NCI-H2171 treated with DMSO at 0.1 percent for 48 hours (cell line): ENCODE measurements at places on chromosomes 1 and 21.

GRCh38 chr1:239893127-239893731, 198.5 kb upstream of the FMN2 start:
- no peak for DNase-seq

- DNase-seq = no peak
Measured at GRCh38 chr1:43937179-43937865, 3.7 kb downstream of the ARTN start.

DNA sequence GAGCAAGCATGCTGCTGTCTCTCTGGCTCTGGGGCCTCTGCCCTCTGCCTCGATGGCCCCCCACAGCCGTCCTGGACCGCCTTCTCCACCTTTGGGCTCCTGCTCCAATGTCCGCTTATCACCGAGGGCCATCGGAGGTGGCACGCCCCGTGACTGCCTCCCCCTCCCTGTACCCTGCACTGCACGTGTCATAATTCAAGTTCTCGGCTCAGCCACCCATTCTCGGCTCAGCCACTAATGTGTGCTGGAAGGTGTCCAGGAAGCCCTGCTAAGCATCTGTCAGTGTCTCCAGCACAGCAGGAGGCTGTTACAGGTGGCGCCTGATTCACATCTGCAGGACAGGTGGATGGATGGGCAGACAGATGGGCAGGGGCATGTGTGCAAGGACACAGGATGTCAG, 45.5 kb downstream of the TP73 start:
- peak; percentile 98 for DNase-seq

DNA sequence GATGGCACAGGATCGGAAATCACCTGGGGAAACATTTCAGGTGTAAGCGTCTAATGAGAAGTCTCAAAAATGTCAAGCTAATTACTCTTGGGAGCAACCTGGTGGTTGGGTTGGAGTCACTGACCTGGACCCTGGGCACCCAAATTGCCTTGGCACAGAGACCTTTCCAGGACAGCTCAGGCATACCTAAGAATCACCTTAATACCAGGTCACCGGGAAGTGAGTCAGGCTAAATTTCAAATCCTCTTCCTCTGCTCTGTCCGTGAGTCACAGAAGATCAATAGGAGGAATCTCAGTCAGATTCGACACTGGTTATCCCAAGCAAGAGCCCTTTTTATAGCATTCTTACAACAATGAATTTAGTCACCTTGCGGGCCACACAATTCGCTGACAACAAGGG, 179.6 kb upstream of the CAMK1G start:
- DNase-seq = no peak

- DNase-seq = no peak
Measured at GRCh38 chr1:181763736-181764135, 280.4 kb downstream of the CACNA1E start.

- DNase-seq = no peak
Measured at GRCh38 chr1:21961337-21961736, 15.5 kb upstream of the CELA3B start.

GRCh38 chr1:152817309-152817708, 5.5 kb downstream of the LCE1B start:
- DNase-seq = no peak

DNA sequence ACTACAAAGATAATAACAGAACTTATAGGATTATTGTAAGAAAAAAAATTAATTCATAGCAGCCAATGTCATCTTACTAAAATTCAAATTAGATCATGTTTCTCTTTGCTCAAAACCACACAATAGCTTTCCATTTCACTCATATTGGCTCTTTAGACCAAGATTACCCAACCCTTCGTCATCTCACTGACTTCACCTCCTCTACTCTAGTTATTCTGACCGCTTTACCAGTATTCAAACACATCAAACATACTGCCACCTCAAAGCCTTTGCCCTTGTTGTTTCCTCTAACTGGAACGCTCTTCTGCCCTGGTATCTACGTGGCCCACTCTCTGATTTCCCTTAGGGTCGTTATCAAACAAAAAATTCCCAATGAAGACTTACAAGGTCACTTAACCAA, 1.7 kb downstream of the ANGPTL3 start:
- no peak for DNase-seq

DNA sequence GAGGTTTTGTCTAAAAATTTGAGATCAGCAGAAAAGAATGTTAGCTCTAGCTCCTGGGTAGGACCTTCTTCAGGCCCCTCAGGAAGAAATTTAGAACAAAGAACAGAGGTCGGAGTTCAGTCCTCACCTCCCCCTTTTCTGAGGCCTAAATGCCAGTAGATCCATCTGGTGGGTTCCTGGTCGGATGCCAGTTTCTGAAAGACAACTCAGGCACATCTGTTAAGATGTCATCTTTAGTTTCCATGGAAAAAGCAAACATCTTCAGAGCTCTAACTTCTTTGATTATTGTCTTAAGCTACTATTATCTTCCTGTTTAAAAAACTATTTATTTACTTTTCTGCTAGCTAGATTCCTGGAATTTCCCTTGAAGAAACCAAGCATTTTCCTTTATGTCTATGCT, 37.1 kb upstream of the USP25 start:
- peak; percentile 24 for DNase-seq

DNA sequence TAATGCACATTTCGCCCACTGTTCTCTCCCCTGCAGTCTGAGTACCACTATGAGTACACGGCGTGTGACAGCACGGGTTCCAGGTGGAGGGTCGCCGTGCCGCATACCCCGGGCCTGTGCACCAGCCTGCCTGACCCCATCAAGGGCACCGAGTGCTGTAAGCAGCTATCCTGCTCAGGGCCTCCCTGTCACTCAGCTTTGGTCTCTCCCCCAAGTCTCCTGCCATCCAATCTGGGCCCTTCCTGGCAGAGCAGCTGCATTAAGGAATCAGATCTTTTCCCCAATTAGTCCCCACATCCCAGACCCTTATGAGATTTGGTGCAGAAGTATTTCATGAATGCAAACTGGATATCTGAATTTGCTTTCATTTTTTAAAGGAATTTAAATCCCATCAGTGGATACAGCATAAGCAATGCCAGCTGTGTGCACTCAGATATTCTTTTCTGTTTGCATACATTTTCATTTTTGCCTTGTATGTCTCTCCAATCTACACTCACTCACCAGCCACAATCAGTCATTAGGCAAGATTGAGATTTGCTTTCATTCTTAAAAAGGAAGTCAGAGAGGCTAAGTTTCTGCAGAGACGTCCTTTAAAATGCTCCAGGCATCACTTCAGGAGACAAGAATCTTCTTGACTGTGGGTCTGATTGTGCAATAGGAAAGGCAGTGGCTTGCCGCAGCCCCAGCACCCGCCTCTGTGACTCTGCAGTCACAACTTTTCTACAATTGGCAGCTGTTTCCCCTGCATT, 48.1 kb downstream of the ELAPOR1 start:
- DNase-seq = no peak

DNA sequence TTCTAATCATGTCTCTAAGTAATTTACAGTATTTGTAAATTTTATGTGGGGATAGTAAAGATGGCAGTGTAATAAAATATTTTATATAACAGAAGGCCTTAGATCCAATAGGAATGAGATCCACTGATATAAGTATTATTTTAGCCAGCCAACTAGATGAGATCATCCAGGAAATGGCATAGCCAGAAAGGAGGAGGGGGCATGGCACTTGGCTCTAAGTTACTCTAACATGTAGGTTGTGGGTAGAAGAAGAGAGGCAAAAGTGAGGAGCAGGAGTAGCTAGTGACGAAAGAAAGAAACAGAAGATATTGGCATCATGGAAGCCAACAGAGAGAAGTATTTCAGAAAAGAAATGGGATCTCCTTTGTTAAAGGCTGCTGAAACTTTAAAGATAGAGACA, 426.1 kb downstream of the PTPRC start:
- DNase-seq = no peak

DNA sequence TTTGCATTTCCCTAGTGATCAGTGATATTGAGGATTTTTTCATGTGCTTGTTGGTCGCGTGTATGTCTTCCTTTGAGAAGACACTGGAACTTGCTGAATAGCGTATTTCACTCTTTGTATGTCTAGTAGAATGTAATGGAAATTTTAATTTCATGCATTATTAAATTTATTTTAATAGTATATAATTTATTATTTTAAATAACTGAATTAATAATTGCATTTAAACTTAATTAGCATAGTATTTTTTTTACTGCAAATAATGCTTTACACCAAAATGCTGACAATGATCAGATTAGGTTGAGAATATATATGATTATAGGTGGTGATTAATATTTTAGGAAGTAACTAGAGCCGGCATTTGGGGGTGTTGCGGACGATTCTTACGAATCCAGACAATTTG, 10.5 kb upstream of the MTARC1 start:
- no peak for DNase-seq

GRCh38 chr1:7526196-7526866, 244.8 kb upstream of the VAMP3 start:
- DNase-seq = no peak

- DNase-seq = peak; percentile 42
Measured at GRCh38 chr1:97632075-97632474, 288.8 kb downstream of the DPYD start.

DNA sequence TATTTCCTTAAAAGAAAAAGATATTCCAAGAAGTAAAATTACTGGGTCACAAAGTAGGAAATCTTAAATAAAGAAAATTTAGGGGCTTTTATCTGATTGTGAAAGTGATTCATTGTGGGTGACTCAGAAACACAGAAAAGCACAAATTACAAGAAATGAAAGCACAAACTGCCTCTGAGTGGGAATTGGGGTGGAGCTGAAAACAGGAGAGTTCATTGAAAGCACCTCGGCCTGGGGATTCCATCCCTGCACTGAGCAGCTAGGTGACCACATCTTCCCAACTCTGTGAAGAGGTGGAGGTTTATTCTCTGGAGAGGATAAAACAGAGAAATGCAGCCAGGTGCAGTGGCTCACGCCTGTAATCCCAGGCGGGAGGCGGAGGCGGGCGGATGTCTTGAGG, 7.4 kb downstream of the GJA4 start:
- no peak for DNase-seq

DNA sequence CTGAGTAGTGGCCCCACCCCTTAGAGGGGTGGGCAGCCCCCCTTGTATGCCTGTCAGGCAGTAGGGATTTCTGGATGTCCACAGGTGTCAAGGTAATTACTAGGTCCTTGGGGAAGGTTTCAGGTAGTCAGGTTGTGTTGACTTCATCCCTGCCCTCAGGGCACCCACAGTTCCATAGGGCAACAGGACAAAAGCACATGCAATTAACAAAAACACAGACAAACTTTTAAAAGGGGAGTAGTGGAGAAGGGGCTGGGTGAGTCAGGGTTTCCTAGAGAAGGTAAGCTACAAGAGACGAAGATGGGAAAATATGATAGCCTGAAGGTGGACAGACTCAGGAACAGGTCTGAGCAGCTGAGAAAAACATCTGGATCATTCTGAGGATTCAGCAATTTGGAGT, 14.1 kb downstream of the KRTCAP2 start:
- DNase-seq = no peak

- DNase-seq = no peak
Measured at GRCh38 chr1:37914719-37915475, 32.0 kb downstream of the INPP5B start.

GRCh38 chr1:109649491-109649914, 6.4 kb upstream of the GSTM4 start:
- peak; percentile 36 for DNase-seq

DNA sequence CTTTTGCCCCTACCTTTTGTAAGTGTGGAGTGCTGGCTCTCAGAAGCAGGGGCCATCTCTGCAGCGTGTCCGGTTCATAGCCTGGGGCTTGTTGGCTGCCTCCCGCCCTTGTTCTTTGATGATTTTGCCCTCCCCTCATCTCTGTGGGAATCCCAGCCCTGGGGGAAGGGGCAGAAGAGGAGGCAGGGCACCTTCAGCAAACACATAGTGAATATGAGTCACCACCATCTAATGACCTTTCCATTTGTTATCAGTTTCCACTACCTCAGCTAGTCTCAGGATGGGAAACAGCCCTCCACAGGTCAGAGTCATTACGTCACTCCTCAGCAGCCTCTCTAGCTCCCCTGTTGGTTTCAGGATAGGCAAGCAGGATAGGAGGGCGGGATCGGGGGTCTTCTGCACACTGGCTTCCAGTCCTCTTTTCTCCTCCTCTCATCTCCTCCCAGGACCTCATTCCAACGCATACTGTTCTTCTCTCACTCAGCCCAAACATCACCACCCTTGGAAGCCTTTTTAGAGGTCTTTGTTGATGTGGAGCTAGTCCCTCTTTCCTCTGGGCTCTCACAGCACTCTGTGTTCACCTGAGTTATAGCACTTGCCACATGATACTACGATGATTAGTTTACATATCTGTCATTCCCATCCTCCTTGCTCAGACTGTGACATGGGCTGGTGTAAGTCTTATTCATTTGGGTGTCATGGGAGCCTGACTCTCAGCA, 15.8 kb downstream of the GADD45A start:
- DNase-seq = no peak

DNA sequence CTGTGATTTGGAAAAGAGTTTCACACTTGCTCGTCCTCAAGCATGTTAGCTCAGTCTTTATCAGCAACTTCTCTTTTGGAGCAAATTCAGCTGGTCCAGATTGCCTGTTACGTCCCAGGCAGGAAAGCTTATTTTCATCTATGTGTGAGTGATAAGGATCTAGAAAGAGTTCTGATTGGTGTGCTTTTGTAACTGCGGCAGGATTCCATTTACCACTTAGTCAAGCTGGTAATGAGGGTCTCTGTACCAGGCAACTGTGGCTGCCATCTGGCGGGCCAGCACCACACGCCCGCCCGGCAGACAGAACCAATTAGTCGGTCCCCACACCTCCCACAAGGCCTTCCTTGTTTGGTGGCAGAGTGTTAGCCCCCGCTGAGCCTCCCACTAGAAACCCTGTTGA, 21.0 kb downstream of the C1orf87 start:
- peak; percentile 97 for DNase-seq

DNA sequence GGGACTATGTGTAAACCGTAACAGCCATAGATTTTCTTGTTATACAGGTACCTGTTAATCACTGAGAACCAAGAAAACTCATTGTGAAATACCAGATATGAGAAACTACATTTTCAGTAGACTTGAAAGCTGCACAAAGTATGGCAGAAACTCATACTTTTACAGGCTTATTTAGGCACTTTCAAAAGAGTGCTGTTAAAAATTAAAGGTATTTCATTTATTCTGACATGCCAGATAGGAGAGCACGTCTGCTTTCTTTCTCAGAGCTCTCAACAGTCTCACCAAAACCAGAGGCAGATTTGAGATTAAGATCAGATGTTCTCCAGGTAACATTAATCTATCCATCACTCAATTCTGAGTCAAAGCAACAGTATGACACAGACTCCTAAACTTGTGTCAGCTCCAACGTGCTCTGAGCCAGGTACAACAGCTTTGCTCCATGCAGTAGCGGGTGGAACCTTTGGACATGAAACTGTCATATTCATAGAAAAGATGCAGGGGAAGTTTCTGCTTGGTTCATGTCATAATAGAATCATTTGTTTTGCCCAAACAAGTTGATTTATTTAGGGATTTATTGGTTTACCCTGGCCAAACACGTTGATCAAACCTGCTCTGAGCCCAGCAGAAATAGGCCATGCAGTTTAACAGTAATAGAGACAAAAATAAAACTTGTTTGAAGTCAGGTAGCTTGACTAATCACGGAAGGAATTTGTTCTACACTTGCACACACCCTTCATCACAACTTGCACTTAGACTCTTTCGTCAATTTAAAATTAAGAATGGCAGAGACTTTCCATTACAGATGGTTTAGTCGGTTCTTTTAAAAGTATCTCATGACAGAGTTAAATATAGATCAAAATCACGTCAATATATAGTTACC, 20.8 kb upstream of the TSNAX start:
- no peak for DNase-seq
